ENCODE measurements at places on chromosomes 5 and 9.

GRCh38 chr9:7500521-7500920 is 299.1 kb downstream of the DMAC1 start:
- DNase-seq: no peak

GRCh38 chr5:135398855-135399793 is at the start of gene MACROH2A1:
Gene MACROH2A1, minus strand, starts transcription at chr5:135399231. Its CDS starts 10,138 bp downstream, at chr5:135389093.
- peak; percentile 80 for DNase-seq

- DNase-seq: no peak
Observed at GRCh38 chr9:105246656-105247173, 2.3 kb downstream of the SLC44A1 start.

- no peak for DNase-seq
Observed at GRCh38 chr5:136018814-136019783, 9.7 kb upstream of the TGFBI start.

- DNase-seq: no peak
Observed at GRCh38 chr5:14861123-14861765, 10.3 kb downstream of the ANKH start.

GRCh38 chr9:32350682-32351081 is 33.8 kb upstream of the ACO1 start:
- no peak for DNase-seq
